A549 treated with DMSO at 1 μM for 4 hours (cell line): ENCODE measurements at places on chromosomes 5 and 9. TPM values are rescaled to one million over a fixed set of nuclear protein-coding genes. Genes with fewer than 3 reads are reported as not detected.

NUTM2G gene
- total RNA-seq = 0.03 TPM in 1 of 5 replicates, not detected in the others

IL9 gene
- total RNA-seq = not detected in 5 replicates

PCDHAC1 gene
- total RNA-seq = 1.0 to 1.5 TPM (median 1.4 TPM) in 5 replicates

CCNO gene
- 7.1 to 8.7 TPM (median 8.6 TPM) in 5 replicates for total RNA-seq

HTR4 gene
- total RNA-seq = not detected in 5 replicates

CDC23 gene
- total RNA-seq = 27.7 to 33.9 TPM (median 31.8 TPM) in 5 replicates

PCDHB13 gene
- 0.05 to 0.09 TPM (median 0.06 TPM) in 5 replicates for total RNA-seq

COL15A1 gene
- 0.17 to 0.48 TPM (median 0.34 TPM) in 5 replicates for total RNA-seq

EQTN gene
- not detected in 5 replicates for total RNA-seq

MLLT3 gene
- 14.1 to 19.3 TPM (median 16.5 TPM) in 5 replicates for total RNA-seq

CTSV gene
- 12.4 to 15.1 TPM (median 13.3 TPM) in 5 replicates for total RNA-seq

PCDHGB6 gene
- total RNA-seq = 0.09 to 0.23 TPM (median 0.13 TPM) in 5 replicates

PDE6A gene
- total RNA-seq = 0.11 to 0.18 TPM (median 0.14 TPM) in 5 replicates

LCN2 gene
- 2.2 to 6.1 TPM (median 3.3 TPM) in 5 replicates for total RNA-seq

ZNG1F gene
- total RNA-seq = 19.0 to 52.6 TPM (median 26.3 TPM) in 5 replicates

PCDHA6 gene
- 0.08 to 0.10 TPM (median 0.09 TPM) in 3 of 5 replicates, not detected in the others for total RNA-seq

CDC20B gene
- 0.07 to 0.14 TPM (median 0.09 TPM) in 3 of 5 replicates, not detected in the others for total RNA-seq

TLX3 gene
- total RNA-seq = not detected in 5 replicates
